ENCODE measurements at places on chromosomes 16 and 17.

DNA sequence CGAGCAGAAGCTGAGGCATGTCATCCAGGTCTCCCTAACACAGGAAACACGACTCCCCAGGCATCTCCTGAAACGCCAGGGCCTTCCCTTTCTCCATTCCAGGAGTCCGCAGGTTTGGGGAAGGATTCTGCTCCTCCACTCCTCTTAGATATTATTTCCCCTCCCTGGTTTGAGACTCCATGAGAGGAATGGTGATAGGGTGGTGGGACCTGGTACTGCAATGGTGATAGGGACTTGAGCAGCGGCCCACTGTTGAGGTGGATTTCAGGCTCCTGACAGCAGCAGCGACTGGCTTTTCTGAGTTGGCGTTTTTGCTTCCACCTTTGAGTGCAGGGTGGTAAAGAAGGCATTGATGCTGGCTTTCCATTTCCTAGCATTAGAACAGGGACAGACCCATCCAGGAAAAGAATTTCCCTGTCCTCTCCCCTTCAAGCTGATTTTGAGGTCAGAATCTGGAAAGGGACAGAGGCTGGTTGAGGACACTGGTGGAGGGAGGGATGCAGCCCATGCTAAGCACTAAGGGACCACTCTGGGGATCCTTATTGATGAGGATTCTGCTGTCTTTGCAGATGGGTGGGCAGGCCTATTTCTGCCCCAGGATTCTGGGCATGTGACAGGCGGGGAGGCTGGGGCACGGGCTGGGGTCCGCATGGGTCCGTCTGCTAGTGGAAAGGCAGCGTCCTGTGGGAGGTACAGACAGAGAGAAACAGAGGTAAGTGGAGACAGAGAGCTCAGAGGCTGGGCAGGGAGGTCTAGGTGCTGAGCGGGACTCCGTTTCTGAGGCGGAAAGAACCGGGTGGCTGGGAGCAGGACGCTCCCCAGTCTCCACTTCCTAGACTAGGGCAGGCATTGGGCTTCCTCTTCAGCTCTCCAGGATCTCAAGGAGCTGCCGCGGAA lies 1.3 kb upstream of the TBX4 start:
- DNase-seq, result no peak

DNA sequence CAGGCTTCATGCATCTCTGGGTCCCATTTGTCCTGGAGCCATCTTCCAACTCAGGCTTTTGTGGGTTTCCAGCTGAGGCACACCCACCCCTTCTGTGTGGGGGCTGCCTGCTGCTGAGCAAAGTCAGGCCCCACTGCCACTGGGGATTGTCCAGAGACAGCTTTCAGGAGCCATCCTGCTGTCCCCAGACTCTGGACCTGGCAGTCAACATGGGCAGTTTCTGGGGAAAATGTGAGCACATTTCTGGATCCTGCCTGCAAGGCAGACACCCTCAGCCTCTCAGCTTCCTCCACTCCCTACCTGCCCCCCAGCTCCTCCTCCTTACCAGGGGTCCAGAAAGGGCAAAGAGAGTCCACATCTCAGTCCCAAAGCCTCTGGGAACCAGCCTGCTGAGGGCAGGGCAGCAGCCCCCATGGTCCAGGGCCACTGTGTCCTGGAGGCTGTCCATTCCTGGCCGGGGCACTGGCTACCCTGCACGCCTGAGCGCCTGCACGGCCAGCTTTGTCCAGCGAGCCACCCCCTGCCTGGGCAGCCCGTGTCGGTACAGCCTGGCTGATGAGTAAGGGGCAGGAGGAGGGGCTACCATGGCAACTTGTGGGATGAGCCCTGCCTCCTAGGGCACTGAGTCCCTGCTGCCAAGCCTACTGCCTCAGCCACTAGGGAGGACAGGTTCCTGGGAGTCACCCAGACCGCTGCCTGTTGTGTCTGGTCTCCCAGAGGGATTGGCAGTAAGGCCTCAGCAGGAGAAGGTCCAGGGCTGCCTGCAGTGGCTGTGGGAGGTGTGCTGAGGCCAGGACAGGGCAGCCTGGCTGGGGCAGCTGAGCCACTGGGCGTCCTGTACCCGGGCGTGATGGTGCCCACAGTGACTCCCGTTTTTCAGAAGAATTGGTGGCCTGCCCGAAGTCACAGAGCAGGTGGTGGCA lies at the start of gene SLC47A2:
Gene SLC47A2 (minus strand): TSS at position 477 of the 923 bp plus-strand sequence. CDS start 29 bp downstream, at position 448.
- peak; percentile 78 for DNase-seq

GRCh38 chr17:18182110-18182977 lies 1.3 kb upstream of the ALKBH5 start:
- DNase-seq, result no peak

GRCh38 chr17:8836821-8837562 lies 30.5 kb downstream of the PIK3R6 start:
- no peak for DNase-seq

DNA sequence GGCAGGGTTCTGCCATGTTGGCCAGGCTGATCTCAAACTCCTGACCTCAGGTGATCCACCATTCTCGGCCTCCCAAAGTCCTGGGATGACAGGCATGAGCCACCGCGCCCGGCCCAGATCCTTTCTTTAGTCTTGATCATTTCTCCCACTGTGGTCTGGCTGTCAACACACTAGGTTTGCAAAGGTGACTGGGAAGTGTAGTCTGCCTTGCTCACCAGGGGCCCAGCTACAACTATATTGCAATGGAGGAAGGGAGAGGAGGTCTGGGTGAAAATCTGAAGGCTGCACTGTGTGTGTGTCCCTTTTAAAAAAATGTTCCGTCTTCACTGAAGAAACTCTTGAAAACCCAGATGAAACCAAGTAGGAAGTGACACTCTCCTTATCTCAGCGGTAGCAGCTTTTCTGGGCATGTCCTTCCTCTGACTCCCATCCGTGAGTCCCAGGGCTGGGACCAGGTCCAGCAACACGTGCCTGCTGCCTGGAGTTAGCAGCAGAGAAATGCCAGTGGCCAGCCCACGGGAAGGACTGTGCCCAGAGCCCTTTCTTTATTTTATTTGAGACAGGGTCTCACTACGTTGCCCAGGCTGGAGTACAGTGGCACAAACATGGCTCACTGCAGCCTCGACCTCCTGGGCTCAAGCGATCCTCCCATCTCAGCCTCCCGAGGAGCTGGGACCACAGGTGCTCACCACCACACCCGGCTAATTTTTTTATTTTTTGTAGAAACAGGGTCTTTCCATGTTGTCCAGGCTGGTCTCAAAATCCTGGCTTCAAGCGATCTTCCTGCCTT lies 17.8 kb upstream of the KIF19 start:
- DNase-seq, result no peak

DNA sequence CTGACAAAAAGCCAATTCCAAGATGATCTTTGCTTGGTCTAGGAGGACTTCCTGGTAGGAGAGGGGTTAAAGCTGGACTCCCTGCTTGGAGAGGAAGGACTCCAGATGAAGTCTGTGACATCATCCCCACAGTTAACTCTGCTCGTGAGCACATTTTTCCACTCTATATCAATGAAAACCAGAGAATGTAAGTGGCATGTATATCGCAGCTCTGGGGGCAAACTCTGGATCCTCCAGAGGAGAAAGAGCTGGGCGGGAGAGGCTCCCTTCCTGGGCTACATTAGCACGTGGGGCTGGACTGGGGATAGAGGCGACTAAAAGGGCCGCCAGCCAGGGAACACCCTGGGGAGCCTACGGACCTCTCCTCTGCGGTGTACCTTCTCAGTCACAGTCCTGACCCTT lies 34.1 kb downstream of the HIC1 start:
- no peak for DNase-seq

DNA sequence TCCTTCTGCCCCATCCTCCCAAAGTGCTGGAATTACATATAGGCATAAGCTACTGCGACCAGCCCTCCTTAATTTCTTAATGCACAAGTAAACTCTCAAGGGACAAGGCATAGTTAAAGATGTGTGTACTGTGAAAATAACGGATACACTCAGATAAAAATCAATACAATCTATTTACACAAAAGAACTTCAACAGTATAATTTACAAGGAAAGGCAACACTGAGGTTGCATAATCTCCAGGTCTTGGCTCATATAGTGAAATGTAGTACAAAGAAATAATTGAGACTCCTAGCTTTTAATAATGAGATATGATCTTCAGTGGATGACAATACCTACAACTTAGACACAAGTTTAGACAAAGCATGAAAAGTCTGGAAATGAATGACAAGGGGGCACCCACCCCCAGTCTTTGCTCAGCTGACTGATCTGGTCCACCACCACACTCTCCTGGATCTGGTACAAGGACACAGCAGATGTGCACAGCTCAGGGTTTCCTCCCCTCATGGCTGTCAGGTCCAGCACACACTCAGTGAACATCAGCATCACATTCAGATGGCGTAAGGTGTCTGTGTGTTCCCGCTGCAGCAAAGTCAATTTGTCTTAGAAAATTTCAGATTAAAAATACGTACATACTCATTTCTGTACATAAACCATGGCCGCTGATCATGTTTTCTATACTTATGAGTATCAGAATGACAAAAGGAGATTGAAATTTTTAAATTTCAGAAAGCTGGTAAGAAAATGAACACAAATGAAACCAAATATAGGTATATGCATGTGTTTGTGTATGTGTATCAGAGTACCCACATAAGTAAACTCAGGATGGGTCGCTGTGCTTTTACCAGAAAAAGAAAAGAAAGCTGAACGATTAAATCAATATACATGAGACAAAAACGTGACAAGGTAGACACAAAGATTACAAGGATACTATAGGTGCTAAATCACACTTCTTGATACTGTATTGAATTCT lies 33.7 kb upstream of the ALDH3A1 start:
- DNase-seq, result no peak

GRCh38 chr17:59333836-59334235 lies 2.4 kb downstream of the YPEL2 start:
- DNase-seq, result no peak

DNA sequence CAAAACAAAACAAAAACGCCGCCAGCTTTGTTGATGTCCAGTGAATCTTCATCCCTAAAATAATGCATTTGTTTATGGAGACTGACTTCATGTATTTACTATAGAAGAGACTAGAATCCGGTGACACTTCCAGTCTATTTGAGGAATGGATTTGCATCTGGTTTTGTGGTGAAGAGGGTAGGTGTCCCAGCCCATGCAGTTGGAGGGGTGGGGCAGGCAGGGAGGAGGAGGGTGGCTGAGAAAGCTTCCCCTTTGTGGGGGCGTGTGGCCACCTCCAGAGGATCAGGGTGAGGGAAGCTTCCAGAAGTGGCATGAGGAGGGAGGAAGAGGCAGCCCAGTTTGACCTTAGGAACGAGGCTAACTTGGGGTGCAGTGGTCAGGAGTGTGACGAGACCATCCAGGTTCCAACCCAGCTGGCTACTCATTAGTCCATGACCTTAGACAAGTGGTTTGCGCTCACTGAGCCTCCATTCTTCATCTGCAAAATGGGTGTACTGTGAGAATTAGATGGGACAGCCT lies 69.5 kb downstream of the CMIP start:
- no peak for DNase-seq

GRCh38 chr17:55434721-55435120 lies 13.1 kb upstream of the MMD start:
- peak; percentile 43 for DNase-seq

- peak; percentile 23 for DNase-seq
Measured at GRCh38 chr17:16150251-16150856, 65.0 kb downstream of the NCOR1 start.

DNA sequence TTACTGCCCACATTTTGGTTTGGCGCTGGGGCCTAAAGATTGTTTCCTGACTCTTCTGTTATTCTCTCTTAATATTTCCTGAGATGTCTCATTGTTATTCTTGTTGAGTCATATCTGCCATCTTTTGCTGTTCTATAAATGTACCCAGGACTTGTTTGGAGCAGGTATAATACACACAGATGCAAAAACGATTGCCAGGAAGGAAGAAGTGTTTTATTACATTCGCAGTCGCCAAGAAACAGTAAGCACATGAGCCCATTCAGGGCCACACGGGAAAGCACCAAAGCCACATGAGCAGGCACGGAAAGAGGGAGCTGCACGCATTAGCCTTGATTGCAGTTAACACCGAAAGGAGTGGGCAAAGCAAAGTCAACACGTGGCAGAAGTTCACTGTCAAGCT lies 70.2 kb downstream of the ARHGAP44 start:
- no peak for DNase-seq

GRCh38 chr16:307691-308312 lies 24.8 kb downstream of the PDIA2 start:
- DNase-seq, result no peak

DNA sequence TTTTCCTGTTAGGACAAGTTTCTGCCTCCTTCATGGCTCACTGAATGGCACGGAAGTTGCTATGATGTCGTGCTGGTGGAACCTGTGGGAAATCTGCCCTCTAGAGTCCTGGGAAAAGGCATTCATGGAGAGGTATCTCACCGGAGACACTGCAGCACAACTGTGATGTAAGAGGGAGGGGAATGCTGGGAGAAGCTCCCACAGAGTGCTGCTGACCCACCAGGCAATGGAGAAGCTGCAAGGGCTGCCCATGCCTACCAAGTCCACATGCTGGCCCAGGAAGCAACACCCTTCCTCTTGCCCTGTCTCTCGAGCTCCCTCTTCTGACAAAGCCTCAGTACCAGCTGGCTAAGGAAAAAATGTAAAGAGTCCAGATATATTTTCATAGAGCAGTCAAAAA lies 45.2 kb upstream of the SLC5A11 start:
- DNase-seq, result peak; percentile 76

DNA sequence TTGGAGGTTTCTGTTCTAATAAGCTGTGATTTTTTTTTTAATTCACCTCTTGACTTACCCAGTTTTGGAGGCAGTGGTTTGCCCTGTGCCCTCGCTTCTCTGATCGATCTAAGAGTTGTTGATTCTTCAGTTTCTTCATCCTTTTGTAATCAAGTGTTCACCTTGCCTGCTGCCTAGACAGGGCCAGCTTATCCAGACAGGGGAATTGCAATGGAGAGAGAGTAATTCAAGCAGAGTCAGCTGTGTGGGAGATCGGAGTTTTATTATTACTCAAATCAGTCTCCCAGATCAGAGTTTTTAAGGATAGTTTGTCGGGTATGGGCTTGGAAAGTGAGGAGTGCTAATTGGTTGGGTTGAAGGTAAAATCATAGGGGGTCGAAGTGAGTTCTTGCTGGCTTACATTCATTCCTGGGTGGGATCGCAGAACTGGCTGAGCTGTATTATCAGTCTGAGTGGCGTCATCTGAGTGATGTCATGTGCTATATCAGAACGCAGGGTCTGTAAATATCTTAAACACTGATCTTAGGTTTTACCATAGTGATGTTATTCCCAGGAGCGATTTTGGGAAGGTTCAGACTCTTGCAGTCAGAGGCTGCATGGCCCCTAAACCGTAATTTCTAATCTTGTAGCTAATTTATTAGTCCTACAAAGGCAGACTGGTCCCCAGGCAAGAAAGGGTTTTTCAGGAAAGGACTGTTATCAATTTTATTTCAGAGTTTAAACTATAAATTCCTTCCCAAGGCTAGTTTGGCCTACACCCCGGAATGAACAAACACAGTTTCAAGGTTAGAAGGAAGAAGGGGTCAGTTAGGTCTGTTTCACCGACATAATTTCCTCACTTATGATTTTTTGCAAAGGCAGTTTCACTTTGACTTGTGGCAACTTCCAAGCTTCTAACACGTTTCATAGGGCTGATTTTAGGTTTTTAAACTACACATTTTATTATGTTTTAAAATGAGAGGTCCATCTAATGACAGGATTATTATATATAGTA lies 21.5 kb upstream of the KCNJ16 start:
- DNase-seq, result no peak

DNA sequence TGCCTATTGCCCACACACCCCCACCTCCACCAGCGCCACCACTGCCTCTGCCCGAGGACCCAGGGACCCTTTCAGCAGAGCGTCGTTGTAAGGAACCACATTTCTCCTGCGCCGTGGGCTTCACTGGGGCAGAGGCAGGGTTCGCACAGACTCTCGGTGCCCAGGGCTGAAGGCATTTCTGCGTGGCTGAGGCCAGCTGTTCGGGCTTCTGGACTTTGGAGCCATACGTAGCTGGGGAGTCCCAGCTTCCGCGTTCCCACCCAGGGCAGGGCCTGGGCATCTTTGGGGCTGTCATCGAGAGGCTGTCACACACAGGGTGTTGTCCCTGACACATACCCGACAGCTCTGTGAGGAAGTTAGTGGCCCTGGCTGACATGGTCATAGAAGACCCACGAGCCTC lies 16.0 kb upstream of the SMIM5 start:
- DNase-seq, result no peak
